Calu3 (cell line): ENCODE measurements at places on chromosomes 2 and 18. TPM values are rescaled to one million over a fixed set of nuclear protein-coding genes. Genes with fewer than 3 reads are reported as not detected.

- H3K4me3 ChIP-seq: no peak overlapping the region
- no peaks in the 10 kb centered on the region for H3K36me3 ChIP-seq
- no peaks in the 10 kb centered on the region for H3K4me1 ChIP-seq
- no peak for DNase-seq
- H3K27me3 ChIP-seq: peaks cover 12% of the 10 kb centered on the region
- no peak overlapping the region for H3K27ac ChIP-seq
Observed at GRCh38 chr2:74186038-74186437, 7.4 kb upstream of the MOB1A start.

DNA sequence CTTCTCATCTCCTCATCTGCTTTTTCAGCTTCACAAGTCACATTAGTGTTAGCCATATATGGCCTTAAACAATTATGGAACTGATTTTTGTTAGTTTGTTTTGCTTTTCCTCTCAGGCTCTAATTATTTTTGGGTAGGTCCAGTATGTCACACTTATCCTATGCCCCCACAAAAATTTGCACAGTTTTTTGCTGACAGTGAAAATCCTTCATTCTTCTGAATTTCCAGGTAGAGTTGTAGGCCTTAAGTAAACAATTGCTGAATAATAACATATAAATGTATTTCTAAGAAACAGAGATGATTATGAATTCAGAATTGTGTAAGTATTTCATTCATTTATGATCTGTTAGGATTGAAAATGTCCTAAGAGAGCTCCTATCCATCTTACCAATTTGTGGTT lies 8.6 kb upstream of the SERPINB10 start:
- H3K27me3 ChIP-seq: no peaks in the 10 kb centered on the region
- DNase-seq: no peak
- H3K27ac ChIP-seq: no peak overlapping the region
- peaks cover 23% of the 10 kb centered on the region for H3K36me3 ChIP-seq
- H3K4me3 ChIP-seq: no peak overlapping the region

DNA sequence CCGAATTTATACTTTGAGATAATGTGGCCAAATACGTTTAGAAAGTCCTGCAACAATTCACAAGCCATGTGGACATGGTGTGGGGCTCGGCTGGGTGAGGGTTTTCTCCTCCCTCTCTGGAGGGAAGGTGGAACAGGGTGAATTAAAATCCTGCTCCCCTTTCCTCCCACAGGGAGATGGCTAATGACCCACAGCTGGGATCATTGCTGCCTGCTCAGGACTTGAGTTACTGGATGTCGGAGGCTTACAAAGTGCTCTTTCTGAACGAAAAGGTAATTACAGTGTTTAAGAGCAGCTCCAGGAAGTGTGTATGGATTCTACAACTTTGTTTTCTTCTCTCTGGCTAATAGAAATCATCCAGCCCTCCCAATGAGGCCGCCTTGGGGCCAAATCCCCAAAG lies 97.9 kb upstream of the ALKAL2 start:
- H3K27ac ChIP-seq: no peak overlapping the region
- H3K36me3 ChIP-seq: no peaks in the 10 kb centered on the region
- no peak overlapping the region for H3K4me3 ChIP-seq
- no peak for DNase-seq
- H3K27me3 ChIP-seq: no peaks in the 10 kb centered on the region
- peaks cover 7% of the 10 kb centered on the region for H3K4me1 ChIP-seq

- no peaks in the 10 kb centered on the region for H3K36me3 ChIP-seq
- no peaks in the 10 kb centered on the region for H3K4me1 ChIP-seq
- H3K27me3 ChIP-seq: peaks cover 85% of the 10 kb centered on the region
- no peak overlapping the region for H3K27ac ChIP-seq
- no peak for DNase-seq
Observed at GRCh38 chr2:31227110-31227509, 6.8 kb upstream of the EHD3 start.

GRCh38 chr2:171893196-171893823 lies 734 bp downstream of the SLC25A12 start:
- H3K4me1 ChIP-seq: peaks cover 17% of the 10 kb centered on the region
- DNase-seq: no peak
- peak overlapping the region; percentile 14 for H3K27ac ChIP-seq
- H3K36me3 ChIP-seq: peaks cover 18% of the 10 kb centered on the region
- H3K4me3 ChIP-seq: peak overlapping the region; percentile 89

DNA sequence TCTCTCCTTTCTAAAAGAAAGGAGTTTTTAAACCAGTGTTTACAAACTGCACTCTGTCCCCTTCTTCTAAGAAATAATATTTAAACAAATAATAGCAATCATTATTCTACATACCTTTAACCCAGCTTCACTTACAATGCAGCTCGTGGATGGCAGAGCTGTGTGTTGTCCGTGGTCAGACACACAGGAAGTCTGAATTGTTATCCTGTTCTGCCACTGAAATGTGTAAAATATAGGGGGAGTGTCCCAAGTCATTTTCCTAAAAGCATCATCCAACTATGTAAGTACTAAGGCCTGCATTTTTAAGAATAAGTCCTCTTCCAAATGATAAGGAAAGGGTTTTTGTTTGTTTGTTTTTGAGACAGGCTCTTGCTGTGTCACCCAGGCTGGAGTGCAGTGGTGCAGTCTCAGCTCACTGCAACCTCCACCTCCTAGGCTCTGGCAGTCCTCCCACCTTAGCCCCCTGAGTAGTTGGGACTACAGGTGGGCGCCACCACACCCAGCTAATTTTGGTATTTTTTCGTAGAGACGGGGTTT lies 2.7 kb upstream of the PPP4R1 start:
- H3K27me3 ChIP-seq: no peaks in the 10 kb centered on the region
- H3K27ac ChIP-seq: peak overlapping the region; percentile 45
- no peak for DNase-seq

DNA sequence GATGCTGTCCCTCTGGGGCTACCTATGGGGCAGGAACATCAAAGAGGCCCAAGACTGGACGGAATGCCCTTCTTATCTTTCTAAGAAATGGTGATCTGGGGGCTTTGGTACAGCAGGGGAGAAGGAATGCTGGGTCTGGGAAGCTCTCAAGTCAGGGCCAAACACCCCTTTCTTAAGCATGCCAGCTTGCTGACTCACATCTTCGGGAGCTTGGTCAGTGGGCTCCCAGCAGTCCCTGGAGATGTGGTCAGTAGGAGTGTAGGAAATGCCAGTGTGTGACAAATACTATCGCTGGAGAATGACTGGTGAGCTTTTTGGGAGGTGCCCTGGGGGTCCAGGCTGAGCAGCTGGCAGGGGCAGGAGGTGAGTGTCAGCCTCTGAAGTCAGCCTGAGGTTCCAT lies 105.0 kb upstream of the CDC42EP3 start:
- no peaks in the 10 kb centered on the region for H3K27me3 ChIP-seq
- H3K4me3 ChIP-seq: no peak overlapping the region

- DNase-seq: peak; percentile 43
- peak within 1 kb of the TSS; percentile 77 for H3K27ac ChIP-seq
- peaks cover 54% of the 10 kb centered on the region for H3K36me3 ChIP-seq
- H3K4me3 ChIP-seq: peak within 1 kb of the TSS; percentile 98
- no peaks in the 10 kb centered on the region for H3K27me3 ChIP-seq
- peaks cover 51% of the 10 kb centered on the region for H3K4me1 ChIP-seq
Observed at GRCh38 chr18:75210274-75211001, at the start of gene TSHZ1. Gene TSHZ1, plus strand, starts transcription at chr18:75210797. Its CDS starts 1,080 bp downstream, at chr18:75211877.

GRCh38 chr2:103169861-103170260 lies 408.0 kb downstream of the TMEM182 start:
- H3K27me3 ChIP-seq: no peaks in the 10 kb centered on the region
- H3K36me3 ChIP-seq: no peaks in the 10 kb centered on the region
- H3K4me3 ChIP-seq: no peak overlapping the region
- H3K27ac ChIP-seq: no peak overlapping the region

- no peaks in the 10 kb centered on the region for H3K4me1 ChIP-seq
- peaks cover 75% of the 10 kb centered on the region for H3K27me3 ChIP-seq
- H3K4me3 ChIP-seq: no peak overlapping the region
- H3K36me3 ChIP-seq: no peaks in the 10 kb centered on the region
- peak; percentile 69 for DNase-seq
Observed at GRCh38 chr2:219308142-219309101, 779 bp downstream of the PTPRN start.

GRCh38 chr2:235004329-235004903 lies 52.6 kb downstream of the SH3BP4 start:
- no peak overlapping the region for H3K27ac ChIP-seq
- no peak for DNase-seq
- H3K4me3 ChIP-seq: no peak overlapping the region
- H3K4me1 ChIP-seq: peaks cover 61% of the 10 kb centered on the region
- H3K27me3 ChIP-seq: no peaks in the 10 kb centered on the region

DNA sequence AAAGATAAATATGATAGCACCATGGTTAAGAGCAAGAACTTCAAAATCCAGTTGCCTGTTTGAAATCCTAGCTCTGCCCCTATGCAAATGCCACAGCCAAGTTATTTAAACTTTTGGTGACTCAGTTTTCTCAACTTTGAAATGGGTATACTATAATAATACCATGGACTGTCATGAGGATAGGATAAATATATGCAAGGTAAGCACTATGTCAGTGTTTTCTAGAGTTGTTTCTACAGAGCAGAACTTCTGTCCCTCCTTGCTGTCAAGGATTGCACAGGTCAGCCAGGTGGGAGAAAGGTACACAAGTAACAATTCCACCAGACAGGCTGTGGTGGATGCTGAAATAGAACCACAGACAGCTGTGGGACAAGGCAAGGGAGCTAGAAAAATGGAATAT lies 55.7 kb upstream of the BOD1L2 start:
- no peak for DNase-seq
- H3K36me3 ChIP-seq: no peaks in the 10 kb centered on the region
- H3K4me1 ChIP-seq: peaks cover 46% of the 10 kb centered on the region

- peaks cover 16% of the 10 kb centered on the region for H3K36me3 ChIP-seq
- DNase-seq: no peak
- peaks cover 21% of the 10 kb centered on the region for H3K4me1 ChIP-seq
Observed at GRCh38 chr2:105766300-105766866, 21.7 kb downstream of the NCK2 start.

GRCh38 chr2:214465363-214466146 lies 54.7 kb downstream of the VWC2L start:
- H3K27me3 ChIP-seq: no peaks in the 10 kb centered on the region
- no peak overlapping the region for H3K4me3 ChIP-seq
- no peaks in the 10 kb centered on the region for H3K4me1 ChIP-seq
- DNase-seq: no peak

GRCh38 chr2:218517434-218518206 lies 50.5 kb downstream of the USP37 start:
- H3K4me1 ChIP-seq: no peaks in the 10 kb centered on the region
- H3K4me3 ChIP-seq: no peak overlapping the region
- H3K27ac ChIP-seq: no peak overlapping the region
- peaks cover 5% of the 10 kb centered on the region for H3K36me3 ChIP-seq
- no peaks in the 10 kb centered on the region for H3K27me3 ChIP-seq

DNA sequence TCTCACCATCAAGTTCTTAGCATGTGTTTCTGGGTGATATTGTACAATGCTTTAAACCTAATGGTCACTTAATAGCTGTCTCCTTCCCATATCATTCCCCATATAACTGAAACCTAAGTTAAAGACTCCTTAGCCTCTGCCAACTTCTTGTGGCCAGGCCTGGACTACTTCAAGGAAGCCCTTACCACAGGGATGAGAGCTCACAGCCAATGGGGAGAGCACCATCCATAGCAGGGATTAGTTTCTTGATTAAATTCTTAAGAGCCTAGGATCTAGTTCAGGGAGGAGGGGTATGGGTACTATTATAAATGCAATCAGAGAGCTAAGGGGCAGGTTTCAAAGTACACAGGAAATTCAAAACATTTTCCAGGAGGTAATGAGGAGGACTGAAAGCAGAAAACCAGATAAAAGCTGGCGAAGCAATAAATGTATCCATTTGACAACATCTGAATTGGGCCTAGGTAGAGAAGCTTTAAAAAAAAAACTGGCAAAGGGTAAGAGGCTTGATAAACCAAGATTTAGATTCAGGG lies 34.8 kb upstream of the IHH start:
- H3K4me1 ChIP-seq: peaks cover 7% of the 10 kb centered on the region
- no peaks in the 10 kb centered on the region for H3K27me3 ChIP-seq
- no peaks in the 10 kb centered on the region for H3K36me3 ChIP-seq
- no peak overlapping the region for H3K4me3 ChIP-seq
- H3K27ac ChIP-seq: no peak overlapping the region
- DNase-seq: no peak

GRCh38 chr18:41462946-41463345 lies 492.1 kb upstream of the PIK3C3 start:
- no peak for DNase-seq
- H3K27me3 ChIP-seq: no peaks in the 10 kb centered on the region

DNA sequence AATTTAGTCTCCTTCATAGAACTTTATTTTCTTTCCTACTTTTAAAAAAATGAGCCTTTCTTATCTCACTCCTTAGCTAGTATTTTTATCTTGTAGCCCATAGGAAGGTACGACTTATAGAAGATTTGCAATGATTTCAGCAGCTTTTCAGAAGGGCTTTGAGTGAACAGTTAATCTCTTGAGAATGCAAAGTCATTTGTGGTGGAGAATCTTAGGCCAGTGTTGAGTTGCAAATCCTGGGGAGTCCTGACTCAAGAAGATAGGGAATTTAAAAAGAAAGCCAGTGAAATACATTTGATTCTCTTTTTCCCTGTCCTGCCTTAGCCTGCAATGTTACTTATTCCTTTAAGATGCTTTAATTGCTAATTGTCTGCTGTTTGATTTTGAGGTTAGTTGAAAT lies 33.6 kb downstream of the LYPD6 start:
- peaks cover 16% of the 10 kb centered on the region for H3K27me3 ChIP-seq
- H3K4me1 ChIP-seq: peaks cover 15% of the 10 kb centered on the region
- H3K4me3 ChIP-seq: no peak overlapping the region

GRCh38 chr2:128416109-128416785 lies 97.6 kb upstream of the HS6ST1 start:
- no peaks in the 10 kb centered on the region for H3K27me3 ChIP-seq
- peaks cover 4% of the 10 kb centered on the region for H3K36me3 ChIP-seq
- H3K4me1 ChIP-seq: no peaks in the 10 kb centered on the region
- H3K27ac ChIP-seq: no peak overlapping the region
- DNase-seq: no peak
- no peak overlapping the region for H3K4me3 ChIP-seq

DNA sequence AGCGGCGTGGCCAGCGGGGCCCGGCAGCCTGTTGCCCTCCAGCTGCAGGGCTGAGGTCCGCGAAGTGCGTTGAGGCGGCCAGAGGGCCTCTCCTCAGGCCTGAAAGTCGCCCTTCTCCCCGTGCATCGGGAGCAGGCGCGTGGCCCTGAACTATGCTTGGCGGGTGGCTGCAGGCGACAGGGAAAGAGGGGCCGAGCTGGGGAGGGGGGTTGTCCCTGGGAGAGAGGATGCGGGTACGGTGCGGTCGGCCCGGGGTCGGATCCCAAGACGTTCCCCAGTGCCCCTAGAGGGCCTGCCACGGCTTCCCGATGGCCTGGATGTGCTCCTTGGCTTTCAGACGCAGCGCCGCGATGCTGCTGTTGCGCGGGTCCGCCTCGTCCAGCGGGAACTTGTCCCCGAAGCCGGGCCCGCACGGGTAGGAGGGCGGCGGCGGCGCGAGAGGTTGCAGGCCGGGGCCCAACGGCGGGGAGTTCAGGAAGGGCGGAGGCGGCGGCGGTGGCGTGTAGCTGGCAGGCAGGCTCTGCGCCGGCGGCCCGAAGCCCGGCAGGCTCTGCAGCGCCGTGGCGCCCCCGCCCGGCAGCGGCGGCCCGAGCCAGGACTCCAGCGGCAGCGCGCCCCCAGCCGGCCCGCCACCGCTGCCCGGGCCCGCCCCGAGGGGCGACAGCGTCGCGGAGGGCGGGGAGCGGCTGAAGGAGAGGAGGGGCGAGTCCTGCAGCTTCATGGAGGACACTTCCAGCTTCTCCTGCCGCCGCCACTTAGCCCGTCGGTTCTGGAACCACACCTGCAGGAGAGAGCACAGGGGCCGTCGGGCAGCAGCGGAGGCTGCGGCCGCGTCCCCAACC lies 4.3 kb downstream of the RAX start:
- peak overlapping the region; percentile 86 for H3K27ac ChIP-seq
- peak overlapping the region; percentile 70 for H3K4me3 ChIP-seq
- DNase-seq: peak; percentile 63

Gene CTLA4
- total RNA-seq: not detected in 2 replicates

Gene MAP3K20
- 37.0 and 47.9 TPM in 2 replicates for total RNA-seq

Gene FAP
- 0.61 and 2.1 TPM in 2 replicates for total RNA-seq
